Tongue (tissue), 3 donors: ENCODE measurements at places on chromosomes 5 and 9.

GRCh38 chr9:9560382-9561035 is 1052.3 kb downstream of the PTPRD start:
- no peak for DNase-seq

- DNase-seq, result peak; percentile 45
Observed at GRCh38 chr9:114235033-114235661, 79.8 kb downstream of the COL27A1 start.

- DNase-seq, result peak; percentile 45
Observed at GRCh38 chr5:141878186-141878710, at the start of gene PCDH1. Gene PCDH1, minus strand, starts transcription at chr5:141878410. Its CDS starts 148 bp downstream, at chr5:141878262.

GRCh38 chr5:1034986-1035385 is 26.4 kb downstream of the NKD2 start:
- DNase-seq, result no peak

GRCh38 chr5:119063579-119064379 is 7.1 kb upstream of the DMXL1 start:
- DNase-seq, result no peak

- no peak for DNase-seq
Observed at GRCh38 chr9:88523056-88523455, 11.9 kb upstream of the NXNL2 start.

- DNase-seq, result no peak
Observed at GRCh38 chr5:174608631-174609097, 115.7 kb upstream of the MSX2 start.

GRCh38 chr9:81619353-81620001 is 69.9 kb downstream of the TLE1 start:
- DNase-seq, result no peak

GRCh38 chr5:73253047-73253660 is 80.2 kb downstream of the TMEM174 start:
- DNase-seq, result no peak

DNA sequence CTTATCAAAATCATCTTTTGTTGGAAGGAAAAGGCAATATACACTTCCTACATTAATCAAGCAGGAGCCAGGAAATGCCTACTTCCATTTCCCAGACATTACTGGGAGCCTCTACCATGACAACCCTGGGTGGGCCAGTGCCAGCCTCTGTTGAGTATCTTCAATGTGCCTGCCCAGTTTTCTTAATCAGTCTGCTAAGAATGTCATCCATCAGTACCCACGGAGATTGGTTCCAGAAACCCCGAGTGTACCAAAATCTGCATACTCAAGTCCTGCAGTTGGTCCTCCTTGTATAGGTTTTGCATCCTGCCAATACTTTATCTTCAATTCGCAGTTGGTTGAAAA is 82.4 kb downstream of the MARCHF3 start:
- no peak for DNase-seq

GRCh38 chr5:32450952-32451351 is 6.4 kb upstream of the ZFR start:
- DNase-seq, result no peak

- DNase-seq, result no peak
Observed at GRCh38 chr9:81410201-81410600, 279.1 kb downstream of the TLE1 start.

DNA sequence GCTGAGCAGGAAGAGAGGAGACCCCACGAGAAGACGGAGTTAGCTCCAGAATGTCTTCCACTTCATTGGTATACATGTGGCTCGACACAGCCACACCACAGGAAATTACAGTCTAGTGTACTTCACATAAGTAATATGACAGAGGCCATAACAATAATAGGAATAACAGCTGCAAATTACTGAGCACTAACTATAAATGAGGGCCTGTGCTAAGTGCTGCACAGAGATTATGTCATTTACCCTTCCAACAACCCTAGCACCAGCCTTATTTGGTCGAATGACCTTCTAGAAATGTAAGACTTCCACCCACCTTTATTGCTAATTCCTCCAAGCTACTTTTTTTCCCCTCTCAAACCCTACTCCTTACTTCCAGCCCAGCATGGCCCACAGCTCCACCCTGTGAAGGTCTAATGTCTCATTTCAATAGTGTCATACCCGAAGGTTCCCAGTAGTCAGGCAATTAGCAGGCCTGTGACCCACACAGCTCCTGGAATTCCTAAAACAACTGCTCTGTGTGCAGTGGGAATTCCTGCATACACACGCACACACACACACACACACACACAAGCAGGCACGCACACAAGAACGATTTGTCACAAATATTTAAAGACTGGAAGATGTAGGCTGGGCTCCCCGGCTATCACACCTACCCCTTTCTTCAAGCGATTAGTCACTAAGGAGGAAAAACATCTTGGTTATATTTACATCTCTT is 134.5 kb downstream of the FRMD3 start:
- peak; percentile 32 for DNase-seq

- no peak for DNase-seq
Observed at GRCh38 chr9:112115970-112116753, 58.9 kb downstream of the SUSD1 start.

DNA sequence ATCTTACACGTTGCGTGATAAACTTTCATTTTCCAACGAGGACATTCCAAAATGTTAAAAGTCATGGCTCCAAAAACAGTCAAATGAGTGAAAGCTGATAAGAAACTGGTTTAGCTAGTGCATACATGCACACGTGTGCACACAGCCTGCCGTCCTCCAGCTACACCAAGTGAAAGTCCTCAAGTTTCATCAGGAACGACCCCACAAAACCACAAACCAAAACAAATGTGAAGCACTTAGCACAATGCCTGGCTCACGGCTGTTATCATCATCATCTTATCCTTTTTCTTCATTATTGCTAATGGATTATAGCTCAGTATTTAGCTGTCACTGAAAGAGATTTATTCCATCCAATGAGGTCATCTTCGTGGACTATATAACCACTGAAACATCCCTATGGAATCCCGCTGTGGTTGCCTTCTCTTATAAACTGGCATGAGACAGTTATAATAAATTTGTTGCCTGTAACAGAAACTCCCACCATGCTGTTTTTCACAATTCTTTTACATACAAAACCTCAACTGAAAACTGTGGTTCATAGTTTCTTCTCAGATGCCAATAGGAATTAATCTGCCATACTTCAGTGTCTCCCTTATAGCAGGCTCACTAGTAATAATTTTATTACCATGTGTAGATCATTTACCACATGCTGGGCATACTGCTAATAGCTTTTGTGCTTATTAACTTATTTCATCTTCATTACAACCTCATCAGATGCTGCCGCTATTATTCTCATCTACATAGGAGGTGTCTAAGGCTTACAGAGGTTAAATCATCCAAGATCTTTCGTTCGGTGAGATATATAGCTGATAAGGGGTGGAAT is 56.1 kb downstream of the SAXO1 start:
- DNase-seq, result no peak

DNA sequence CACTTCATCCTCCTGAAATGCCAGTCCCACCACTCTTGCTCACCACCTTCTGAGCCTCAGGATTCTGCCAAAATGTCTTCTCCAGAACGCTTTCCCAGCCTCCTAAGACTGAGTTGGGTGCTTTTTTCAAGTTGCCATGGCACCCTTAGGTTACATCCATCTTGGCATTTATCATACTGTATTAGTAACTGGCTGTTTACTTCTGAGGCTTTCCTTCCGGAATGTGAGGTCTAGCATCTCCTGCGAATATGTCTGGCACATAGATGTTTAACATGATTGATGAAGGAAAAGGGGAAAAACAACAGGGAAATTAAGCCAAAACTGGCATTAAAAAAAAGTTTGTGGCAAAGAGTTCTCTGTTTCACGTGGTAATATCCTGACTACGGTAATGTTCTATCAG is 24.9 kb downstream of the RNF130 start:
- no peak for DNase-seq

GRCh38 chr9:105449081-105449480 is 1.2 kb downstream of the FSD1L start:
- no peak for DNase-seq

DNA sequence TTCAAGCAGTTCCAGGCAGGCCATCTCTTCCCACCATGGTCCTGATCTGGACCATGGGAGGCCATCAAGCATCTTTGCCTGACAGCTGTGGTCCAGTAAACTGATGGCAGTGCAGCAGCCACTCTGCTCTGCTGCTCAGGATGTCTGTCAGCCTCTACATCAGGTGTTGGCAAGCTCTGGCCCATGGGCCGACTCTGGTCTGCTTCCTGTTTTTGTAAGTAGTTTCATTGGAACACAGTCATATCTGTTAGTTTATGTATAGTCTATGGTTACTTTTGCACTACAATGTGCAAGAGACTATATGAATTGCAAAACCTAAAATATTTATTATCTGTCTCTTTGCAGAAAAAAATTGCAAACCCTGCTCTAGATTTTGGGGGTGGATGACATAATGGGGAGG is 225.0 kb downstream of the KCTD16 start:
- no peak for DNase-seq

GRCh38 chr5:61625681-61626621 is 293.9 kb downstream of the ZSWIM6 start:
- peak; percentile 67 for DNase-seq

GRCh38 chr5:158670201-158670600 is 429.5 kb downstream of the EBF1 start:
- DNase-seq, result no peak

DNA sequence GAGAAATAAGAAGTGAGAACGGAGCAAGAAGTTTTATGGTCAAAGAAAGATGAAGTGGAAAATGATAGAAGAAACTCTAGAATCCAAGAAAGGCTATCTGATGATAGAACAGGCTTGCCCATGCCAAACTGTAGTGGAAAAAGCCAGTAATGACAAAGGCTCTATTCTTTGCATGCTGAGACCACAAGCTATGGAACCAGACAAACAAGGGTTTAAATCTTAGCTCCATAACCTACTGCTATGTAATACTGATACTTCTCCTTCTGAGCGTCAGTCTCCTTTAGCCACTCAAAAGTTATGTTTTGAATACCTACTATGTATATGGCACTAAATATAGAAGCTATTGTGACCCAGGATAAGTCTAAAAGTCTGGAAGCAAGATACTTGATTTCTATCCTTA is 51.2 kb upstream of the TRIM32 start:
- DNase-seq, result no peak

DNA sequence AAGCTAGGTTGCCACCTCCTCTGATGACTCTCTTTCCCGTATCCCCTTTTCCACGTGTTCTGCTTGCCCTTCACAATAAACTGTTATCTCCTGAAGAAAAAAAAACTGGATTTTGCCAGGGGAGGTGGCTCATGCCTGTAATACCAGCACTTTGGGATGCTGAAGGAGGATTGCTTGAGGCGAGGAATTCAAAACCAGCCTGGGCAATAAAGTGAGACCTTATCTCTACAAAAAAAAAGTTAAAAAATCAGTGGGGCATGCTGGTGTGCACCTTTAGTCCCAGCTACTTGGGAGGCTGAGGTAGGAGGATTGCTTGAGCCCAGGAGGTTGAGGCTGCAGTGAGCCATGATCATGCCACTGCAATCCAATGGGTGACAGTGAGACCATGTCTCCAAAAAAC is 81.7 kb upstream of the IL6ST start:
- no peak for DNase-seq
